Right renal cortex interstitium (tissue), 3 donors: ENCODE measurements at places on chromosomes 4 and X. TPM values are rescaled to one million over a fixed set of nuclear protein-coding genes. Genes with fewer than 3 reads are reported as not detected.

The PPARGC1A gene
- polyA plus RNA-seq: 29.2 TPM

The LRBA gene
- polyA plus RNA-seq: 73.8 TPM

The RAB40A gene
- 2.1 TPM for polyA plus RNA-seq

The MAGEA10 gene
- not detected for polyA plus RNA-seq

The REST gene
- polyA plus RNA-seq: 55.1 TPM

The TLR3 gene
- 14.9 TPM for polyA plus RNA-seq
